ENCODE measurements at places on chromosomes 3 and 15.

- no peak for DNase-seq
Measured at GRCh38 chr3:30526031-30526430, 80.4 kb upstream of the TGFBR2 start.

GRCh38 chr3:139940622-139941021 lies 5.6 kb downstream of the CLSTN2 start:
- DNase-seq: no peak

GRCh38 chr3:166685246-166685645 lies 694.9 kb downstream of the ZBBX start:
- DNase-seq: no peak

DNA sequence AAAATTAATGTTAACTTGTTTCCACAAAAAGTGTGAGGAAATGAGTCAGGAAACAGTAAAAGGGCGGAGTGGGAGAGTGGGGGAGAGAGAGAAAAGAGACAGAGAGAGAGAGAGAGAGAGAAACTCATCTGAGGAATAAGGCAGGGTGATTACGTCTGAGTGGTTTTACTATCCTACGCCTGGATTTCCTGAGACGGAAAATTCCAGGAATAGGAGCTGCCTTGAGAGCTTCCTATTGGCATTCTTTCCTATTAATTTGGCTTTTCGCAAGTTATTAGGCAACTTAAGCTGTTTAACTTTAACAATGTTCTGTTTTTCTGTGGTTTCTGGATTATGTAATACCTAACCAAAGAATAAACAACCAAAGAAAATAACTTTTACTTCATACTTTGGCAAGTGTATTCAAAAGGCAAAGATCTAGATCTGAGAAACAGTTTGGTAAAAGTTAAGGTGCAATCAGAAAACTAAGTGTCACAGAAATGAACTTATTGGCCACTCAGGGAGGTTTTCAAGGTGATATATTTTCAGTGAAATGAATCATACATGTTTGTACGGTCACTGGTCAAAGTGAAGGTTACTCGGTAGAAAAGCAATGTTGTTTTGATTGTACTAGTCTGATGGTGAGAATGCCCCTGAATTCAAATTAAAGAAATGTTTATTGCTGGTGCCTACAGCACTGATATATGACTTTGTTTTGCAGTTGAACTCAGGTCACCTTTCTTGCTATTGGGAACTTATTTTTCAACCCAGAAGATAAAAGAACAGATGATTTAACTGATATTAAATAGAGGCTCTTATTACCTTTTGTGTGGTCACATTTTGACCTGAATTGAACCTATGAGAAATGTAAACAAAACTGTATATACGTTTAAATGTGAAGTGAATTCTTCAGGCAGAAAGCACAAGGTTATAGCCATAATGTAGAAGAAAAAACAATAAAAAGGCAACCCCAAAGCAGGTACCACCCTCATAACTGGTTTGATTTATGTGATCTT lies 39.9 kb upstream of the TNFSF10 start:
- DNase-seq: peak; percentile 71

- peak; percentile 37 for DNase-seq
Measured at GRCh38 chr3:144963810-144964209, 992.2 kb downstream of the DIPK2A start.

- DNase-seq: peak; percentile 100
Measured at GRCh38 chr3:184568924-184569829, 7.6 kb downstream of the EPHB3 start.

DNA sequence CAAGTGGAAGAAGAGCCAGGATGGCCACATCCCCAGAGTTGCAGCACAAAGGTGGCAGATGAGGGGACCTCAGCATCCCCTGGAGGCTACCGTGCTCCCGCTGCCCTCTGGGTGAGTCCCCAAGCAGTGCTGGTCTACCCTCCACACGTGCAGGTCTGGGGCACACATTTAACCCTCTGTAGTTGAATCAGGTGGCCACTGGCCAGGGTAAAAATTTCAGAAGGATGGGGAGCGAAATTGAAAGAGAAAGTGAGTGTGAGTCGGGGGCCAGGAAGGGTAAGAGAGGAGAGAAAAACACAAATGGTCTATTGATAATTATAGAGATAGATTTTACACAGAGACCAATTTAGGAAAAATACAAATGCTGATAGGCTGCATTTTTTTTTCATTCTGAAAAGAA lies 139.5 kb upstream of the EIF1B start:
- DNase-seq: no peak

All from fibroblast of skin of abdomen (primary cell).